ENCODE measurements at places on chromosomes 6 and 20.

- no peak for DNase-seq
Measured at GRCh38 chr6:41257369-41258195, 28.9 kb downstream of the TREM1 start.

- DNase-seq = no peak
Measured at GRCh38 chr20:17109307-17109706, 117.5 kb upstream of the PCSK2 start.

- DNase-seq = no peak
Measured at GRCh38 chr6:143575901-143576426, 64.4 kb upstream of the FUCA2 start.

DNA sequence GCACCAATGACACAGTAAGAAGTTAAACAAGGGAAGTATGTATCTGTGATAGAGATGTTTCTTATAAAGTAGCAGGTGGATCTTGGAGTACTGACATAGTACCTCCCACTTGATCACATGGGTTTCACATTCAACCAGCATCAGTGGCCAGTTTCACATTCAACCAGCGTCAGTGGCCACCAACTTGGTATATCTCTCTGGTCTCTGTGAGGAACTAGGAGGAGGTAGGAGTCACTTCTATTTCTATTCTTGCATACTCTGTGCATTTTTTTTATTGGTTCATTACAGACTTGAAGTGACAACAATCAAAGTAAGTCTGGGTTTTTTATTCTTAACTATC lies 200.3 kb upstream of the SIM1 start:
- no peak for DNase-seq

- DNase-seq = no peak
Measured at GRCh38 chr20:474581-474980, 12.2 kb upstream of the TBC1D20 start.

DNA sequence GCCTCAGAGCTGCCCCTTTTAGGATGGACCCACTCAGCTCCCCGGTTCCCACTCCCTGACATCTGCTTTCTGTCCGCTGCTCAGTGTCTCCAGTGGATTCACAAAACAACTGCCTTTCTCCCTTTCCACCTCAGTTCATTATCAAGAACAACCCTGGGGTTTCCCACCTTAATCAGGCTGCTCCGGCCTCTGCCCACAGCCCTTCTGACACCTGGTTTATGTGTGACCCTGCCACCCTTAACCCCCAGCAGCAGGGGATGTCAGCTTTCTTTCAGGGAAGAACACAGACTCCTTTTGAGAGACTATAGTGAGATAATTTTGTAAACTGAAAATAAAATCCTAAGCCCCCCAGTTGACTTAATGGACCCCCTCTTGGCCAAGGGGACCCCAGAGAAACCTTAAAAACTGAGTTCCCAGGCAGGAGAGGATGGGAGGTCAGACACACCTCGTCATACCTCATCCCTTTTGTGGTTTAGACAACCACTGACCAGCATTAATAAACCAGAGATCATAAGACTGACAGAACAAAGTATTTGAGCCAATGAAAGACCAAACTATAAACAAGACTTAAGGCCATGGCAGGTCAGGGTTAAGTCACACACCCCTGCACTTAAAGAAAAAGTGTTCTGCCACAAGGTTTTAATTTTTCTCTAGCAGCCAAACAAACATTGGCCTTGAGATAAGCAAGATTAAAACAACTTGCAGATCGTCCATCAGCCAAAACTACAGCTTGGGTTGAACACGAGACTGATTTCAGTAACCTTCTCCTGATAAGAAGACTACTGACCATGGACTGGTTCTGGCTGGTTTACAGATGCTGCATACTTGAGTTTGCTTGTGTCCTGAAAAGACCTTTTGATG lies 42.4 kb upstream of the DDR1 start:
- no peak for DNase-seq

DNA sequence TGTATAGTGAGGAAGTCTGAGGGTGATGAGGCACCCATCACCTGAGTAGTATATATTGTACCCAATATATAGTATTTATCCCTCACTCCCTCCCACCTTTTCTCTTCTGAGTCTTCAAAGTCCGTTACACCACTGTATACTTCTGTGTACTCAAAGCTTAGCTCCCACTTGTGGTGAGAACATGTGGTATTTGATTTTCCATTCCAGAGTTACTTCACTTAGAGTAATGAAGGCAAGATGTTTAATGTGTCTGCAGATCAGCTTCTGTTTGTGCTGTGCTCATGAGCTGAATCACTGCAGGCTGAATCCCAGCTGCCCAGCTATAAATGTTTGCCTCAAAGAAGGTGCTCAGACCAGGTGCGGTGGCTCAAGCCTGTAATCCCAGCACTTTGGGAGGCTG lies 139.3 kb upstream of the FOXA2 start:
- DNase-seq = no peak

DNA sequence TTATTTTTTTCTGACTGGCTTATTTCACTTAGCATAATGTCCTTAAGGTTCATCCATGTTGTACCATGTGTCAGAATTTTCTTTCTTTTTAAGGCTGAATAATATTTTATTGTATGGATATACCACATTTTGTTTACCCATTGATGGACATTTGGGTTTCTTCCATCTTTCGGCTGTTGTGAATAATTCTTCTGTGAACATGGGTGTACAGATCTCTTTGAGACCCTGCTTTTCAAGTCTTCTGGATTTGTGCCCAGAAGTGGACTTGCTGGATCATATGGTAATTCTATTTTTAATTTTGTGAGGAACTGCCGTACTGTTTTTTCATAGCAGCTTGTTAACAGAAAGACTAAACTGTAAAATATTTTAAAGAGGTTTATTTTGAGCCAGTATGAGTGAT lies 94.6 kb upstream of the TMEM181 start:
- no peak for DNase-seq

DNA sequence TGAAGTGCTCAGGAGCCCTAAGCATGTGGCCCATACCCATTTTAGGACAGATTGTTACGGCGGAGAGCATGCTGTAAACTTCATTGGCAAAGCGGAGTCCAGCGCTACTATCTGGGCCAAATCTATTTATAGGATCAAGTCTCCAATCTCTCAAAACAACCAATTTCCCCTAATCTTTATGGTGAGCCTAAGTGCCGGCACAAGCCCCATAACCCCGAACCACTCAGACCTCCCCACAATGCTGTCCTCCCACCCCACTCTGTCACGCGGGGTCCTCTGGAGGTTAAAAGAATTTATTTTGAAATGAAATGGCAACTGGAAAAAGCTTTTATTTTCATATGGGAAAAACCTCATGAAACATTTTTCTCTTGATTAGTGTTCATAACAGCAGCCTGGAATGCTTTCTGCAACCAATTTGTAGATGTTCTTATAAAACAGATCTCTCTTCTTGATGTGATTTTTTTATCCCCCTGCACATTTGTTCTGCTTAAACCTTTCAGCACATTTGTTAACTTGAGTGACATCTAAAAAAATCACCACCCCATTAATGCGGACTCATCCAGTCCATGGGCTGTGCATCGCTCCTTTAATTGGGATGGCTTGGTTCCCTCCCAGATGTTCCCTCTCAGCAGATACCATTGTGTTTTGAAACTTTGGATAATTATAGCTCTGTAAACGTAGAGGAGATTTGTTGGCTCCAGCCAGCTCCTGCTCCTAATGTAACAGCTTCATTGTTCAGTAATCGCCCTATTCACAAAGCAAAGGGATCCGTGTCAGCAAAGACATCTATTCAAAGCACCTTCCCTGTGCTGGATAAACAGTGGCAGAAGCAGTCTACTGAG lies 323.6 kb downstream of the CD83 start:
- DNase-seq = no peak

GRCh38 chr20:35133735-35134134 lies 13.4 kb downstream of the EDEM2 start:
- DNase-seq = no peak

DNA sequence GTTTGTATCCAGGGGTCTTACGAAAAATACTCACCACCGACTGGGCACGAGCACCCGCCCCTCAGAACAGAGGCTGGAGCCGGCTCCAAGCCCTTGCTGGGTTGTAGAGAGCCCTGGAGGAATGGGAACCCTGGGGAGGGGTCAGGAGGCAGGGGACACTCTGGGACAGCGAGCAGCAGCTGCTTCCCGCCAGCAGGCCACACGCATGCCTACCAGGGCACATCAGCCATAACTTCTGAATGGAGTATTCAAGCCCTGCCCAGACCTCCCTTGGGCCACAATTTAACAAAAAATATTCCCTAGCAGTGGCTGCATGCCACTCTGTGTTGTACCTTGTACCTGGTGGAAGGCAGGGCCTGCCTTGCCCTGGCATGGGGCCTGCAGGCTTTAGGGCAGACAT lies 31.6 kb upstream of the CD93 start:
- DNase-seq = no peak

DNA sequence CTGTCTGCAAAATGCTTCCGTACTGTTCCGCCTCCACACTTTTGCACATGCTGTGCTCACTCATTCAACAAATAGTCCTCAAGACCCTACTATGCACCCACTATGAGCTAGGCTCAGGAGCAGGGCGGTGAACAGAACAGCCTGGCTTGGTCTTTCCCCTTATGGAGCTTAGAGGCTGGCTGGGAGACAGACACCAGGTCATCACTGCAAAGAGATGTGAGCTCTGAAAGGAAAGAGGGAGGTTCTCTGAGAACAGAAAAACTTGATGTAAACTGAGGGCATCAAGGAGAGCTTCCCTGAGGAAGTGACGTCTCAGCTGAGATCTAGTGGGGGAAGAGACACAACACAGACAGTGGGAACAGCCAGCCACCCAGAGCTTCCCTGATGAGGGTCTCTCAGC lies 31.0 kb upstream of the TGM2 start:
- DNase-seq = no peak

GRCh38 chr6:95923518-95923917 lies 92.3 kb upstream of the FUT9 start:
- no peak for DNase-seq

- DNase-seq = no peak
Measured at GRCh38 chr20:45358282-45359068, 4.5 kb upstream of the SYS1 start.

DNA sequence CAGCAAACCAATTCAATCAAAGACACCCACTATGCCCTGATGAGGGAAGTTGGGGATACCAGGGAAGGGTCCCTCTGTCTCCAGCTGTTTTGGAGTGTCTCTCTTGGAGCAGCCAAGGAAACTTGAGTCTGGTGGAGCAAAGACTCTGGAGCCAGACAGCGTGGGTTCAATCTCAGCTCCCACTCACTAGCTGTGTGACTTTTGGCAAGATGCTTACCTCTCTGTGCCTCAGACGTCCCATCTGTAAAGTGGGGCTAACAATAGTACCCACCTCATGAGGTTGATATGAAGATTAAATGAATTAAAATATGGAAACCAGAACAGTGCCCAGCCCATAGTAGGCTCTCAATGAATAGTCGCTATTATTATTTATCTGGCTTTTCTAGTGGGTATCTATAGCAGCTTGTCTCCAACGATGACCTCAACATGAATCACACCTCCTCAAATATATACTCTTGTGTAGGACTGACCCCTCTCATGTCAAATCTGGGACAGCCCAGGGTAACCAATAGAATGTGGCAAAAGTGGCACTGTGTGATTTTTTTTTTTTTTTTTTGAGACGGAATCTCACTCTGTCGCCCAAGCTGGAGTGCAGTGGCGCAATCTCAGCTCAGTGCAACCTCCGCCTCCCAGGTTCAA lies 99.2 kb upstream of the FOXP4 start:
- no peak for DNase-seq

GRCh38 chr6:166621114-166621540 lies 5.9 kb downstream of the RPS6KA2 start:
- DNase-seq = no peak

DNA sequence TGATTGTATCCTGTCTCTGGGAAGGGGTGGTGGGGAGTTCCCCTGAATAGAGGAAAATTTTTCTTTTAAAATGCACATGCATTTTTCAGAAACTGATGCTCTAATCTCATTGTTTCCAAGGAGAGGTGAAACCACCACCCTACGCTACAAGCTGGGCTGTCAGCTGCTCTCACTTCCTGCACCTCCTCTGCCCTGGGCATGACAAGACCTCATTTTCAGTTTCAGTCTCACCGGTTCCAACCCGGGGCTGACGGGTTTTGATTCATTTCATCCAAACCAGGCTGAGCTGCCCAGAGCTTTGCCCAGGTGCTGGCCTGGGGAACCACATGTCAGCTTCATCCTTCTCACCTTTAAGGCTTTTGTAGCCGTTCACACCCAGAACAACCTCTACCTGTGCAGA lies 99.7 kb downstream of the EYA2 start:
- DNase-seq = no peak

DNA sequence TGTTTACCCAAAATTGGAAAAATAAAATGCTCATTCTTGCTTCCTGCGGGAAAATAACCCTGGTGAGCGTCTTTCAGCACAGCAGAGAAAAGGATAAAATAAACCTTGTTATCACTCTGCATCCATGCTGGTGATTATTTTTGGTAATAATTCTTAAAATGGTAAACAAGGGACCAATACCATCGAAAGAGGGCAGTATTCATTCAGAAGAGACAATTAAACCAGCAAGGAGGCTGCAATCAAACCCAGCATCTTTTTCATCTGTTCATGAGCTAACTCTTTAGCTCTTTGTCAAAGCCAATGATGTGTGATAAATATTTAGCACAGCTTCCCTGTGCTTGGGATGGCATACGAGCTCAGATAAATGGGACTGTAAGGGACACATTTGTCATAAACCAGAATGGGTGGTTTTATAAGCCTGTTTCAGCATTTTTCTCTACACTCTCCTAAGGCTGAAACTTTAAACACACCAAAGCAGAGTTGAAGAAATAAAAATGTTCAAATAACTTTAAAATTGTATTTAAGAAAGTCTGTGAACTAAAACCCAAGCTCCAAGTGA lies 34.4 kb downstream of the CDH26 start:
- no peak for DNase-seq

GRCh38 chr20:17955302-17955701 lies 13.3 kb downstream of the SNX5 start:
- no peak for DNase-seq

DNA sequence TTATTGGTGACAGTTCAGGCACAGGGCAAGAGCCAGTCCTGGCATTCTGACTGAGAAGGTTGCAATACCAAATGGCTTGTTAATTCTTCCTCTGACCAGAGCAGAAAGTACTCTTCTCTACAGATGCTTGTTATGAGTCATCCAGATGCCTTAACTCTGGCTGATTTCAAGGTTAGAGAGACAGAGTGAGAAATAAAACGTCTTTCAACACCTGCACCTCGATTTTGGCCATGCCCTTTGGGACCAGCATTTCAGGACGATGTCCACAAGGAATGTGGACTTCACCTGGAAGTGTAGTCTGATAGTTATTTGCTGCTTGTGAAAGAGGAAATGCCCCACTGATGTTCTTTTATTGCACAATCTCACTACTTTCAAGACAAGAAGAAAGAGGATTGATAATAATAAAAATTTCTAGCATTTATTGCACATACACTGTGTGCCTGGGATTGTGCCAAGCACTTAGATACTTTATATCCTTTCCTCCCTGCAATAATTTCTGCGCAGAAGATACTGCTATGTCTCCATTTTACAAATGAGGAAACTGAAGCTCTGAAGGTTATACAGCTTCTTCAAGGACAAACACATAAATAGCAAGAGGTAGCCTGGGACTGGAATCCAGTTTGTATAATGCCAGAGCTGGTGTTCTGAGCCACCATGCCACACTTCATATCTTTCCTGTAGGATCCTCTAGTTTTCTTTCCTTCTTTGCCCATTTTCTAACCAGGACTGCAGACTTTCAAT lies 33.5 kb upstream of the MCM3 start:
- no peak for DNase-seq
